ENCODE measurements at places on chromosomes 11 and 22.

GRCh38 chr22:45376009-45376408 is 37.4 kb downstream of the SMC1B start:
- no peak for DNase-seq

DNA sequence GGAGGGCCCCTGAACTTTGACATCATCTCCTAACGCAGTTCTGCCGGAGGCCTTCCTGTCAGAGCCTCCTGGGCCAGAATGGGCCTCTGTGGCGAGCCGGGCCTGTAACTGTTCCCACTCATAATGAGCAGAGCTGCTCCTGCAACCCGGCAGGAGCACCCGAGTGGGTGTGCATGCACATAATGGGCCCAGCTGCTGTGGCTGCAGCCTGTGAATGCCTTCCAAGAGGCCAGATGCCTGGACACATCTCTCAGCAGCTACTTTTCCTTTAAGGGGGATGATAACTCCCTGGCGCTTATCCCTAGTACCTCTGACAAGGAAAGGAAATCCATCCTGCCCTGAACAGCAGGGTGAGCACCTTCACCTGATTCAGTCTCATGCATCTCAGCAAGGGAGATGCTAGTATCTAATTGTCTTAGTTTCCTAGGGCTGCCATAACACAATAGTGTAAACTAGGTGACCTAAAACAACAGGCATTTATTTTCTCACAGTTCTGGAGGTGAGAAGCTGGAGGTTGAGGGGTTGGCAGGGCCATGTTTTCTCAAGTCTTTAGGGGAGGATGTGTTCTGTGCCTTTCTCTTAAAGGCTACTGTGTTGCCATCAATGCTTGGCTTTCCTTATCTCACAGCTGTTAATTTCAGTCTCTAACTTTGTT is 120.5 kb downstream of the TEAD1 start:
- no peak for DNase-seq

DNA sequence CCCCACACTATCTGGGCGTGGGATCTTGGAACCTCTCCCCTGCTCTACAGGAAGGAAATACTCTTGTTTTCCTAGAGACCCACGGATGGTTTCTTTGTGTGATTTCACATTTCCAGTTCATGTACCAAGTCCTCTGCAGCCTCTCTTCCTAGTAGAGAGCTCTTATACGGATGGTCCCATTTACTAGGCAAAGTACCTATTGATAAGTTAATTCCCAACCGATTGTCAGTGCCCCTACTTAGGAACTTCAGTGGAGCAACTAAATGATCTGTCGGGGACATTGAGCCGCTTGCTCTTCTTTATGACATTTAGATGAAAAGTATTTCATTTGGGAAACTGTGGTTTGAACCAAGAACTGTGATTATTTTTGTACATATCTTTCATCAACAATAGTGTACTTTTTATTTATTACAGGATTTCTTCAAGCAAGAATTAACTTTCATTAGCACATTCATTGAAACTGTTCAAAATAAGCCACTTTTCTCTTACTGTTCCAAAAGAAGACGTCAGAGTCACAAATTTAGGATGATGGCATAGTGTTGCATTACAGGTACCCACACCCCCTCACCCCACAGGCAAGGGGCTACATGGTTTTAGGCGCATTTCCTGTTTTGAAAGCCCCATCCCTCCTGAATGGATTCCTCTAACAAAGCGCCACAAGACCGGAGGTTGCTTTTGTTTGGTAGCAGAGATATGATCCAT is 34.2 kb downstream of the ELMOD1 start:
- DNase-seq: no peak

DNA sequence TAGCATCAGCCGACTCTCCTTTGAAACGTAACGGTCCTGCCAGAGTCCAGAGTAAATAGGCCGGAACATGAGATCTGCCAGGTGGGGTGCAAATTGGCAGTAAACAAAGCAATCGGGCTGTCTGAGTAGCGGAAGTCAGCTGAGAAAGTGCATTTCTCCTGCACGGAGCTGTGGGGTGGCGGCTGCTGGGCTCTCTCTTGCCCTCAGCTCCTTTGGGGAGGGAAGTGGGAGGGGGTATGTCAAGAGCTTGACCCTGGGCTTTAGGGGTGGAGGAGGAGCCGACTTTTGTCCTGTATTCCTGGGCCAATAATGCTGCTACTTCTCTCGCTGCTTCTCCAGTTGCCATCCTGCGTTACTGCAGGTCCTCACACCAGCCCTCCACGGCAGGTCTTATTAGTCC is 11.6 kb downstream of the GRIK4 start:
- DNase-seq: peak; percentile 48

DNA sequence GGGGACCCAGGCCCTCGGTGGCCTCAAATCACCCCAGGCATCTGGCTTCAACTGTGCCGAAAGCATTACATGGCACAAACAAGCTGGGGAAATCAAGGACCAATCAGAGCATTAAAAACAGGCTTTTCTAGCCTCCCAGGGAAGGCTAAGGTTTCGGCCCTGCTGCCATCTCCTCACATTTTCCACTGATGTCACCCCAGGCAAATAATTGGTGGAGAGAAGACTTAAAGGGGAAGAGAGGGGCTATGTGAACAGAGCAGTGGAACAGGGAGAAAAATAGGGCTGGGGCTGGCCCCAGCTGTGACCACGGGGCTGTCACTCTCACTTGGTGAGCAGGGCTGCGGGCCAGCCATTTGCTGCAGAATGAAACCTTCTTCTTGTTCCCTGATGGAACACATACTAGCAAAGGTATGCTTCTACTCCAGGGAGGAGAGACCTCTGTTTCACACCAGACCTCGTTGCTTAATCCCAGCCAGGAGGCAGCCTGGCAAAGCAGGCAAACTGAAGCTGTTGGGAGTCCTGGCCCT is 581.3 kb downstream of the SOX6 start:
- no peak for DNase-seq

DNA sequence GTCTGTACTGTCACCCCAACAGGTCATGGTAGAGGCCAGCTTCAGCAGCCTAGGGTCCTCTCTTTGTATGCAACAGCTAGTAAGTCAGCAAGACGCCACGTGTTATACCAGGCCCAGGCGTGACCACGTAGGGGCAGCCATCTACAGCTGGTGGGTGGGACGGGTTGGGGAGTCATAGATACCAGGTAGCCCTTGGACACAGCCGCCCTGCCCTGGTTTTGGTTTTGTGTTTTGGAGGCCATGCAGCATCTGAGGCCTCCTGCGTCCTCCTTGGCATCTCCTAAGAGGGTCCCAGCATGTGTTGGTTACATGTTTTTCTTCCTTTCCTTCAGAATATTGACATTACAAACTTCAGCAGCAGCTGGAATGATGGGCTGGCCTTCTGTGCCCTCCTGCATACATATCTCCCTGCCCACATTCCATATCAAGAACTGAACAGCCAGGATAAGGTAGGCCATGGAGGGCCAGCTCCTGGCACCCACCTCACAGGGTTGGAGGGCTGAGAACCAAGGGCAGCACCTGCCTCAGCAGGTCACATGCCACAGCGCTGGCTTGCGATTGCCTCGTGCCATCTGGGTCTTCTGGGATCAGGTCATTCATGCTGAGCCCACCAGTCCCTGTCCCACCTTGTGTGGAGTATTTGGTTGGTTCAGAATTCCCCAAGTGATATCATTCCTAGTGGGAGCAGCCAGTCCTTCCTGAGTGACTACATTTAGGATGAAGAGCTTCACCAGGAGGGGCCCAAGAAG is 16.0 kb upstream of the ADORA2A start:
- DNase-seq: no peak

DNA sequence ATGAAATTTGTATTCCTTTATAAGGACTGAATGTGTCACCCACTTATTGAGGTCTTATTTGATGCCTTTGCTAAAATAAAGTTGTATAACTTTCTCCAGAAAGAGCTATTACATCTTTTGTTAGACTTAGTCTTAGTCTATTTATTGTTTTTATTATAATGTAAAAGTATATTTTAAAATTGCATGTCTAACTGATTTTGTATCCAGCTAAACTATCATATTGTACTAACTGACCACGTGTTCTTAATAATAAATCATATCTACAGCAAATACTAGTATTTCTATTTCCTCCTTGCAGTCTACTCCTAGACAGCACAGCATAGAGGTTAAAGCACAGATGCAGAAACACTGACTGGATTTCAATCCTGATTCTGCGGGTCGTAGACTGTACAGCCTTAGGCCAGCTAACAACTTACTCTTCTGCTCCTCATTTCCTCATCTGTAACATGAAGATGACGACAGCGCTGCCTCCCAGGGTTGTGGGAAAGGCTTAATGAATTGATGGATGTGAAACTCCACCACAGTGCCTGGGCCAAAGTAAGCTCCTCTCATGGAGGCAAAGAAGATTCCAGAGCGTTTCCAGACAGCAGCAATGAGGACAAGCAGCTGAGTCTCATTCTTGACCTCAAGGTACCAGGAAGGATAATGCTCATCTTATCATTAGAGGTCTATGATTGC is 13.2 kb downstream of the IFITM10 start:
- no peak for DNase-seq

DNA sequence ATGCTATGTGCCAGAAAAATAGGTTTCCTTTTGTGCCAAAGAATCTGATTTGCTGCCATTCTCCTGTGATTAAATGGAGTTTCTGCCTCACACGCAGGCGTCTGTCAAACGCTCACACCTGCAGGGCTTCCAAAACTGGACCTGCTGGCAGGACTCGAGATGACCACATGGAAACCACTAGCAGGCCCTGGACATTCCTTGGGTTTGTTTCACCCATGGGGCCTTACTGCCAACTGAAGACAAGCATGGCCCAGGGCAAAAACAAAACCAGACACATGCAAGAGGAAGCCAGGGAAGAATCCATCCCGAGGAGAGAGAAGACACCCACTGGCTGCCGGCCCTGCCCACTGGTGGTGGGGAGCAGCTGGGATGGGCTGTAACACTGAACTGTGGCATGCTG is 55.9 kb upstream of the MN1 start:
- DNase-seq: no peak

GRCh38 chr11:112016088-112016764 is 9.0 kb upstream of the DLAT start:
- no peak for DNase-seq

DNA sequence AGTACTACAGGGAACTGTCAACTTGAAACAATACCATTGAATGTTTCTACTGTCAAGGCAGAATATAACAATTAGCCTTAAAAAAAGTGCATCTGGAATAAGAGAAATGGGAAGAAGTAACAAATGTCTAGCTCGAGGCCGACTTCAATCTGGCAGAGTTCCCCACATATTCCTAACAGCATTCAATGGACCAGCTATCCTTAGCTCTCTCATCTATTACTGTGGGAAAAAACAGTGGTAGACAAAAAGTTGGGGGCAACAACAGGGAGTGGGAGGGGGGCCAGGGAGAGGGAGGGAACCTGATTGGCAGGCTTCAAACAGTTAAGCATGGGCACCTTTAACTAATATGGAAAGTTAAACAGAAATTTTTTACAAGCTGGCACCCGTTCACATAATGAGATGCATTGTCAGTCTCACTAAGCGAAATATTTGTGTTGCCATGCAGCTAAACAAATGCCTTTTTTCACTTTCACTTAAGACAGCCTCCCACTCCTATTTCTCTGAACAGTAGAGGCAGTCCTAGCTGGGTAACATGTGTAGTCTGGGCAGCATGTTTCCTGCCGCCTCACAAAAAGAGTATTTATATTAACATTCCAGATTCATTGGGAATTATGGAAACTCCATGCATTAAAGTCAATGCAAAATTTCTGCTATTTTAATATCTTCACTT is 62.2 kb upstream of the SOX6 start:
- DNase-seq: no peak

- no peak for DNase-seq
Measured at GRCh38 chr11:118277312-118277711, 13.2 kb upstream of the MPZL2 start.

DNA sequence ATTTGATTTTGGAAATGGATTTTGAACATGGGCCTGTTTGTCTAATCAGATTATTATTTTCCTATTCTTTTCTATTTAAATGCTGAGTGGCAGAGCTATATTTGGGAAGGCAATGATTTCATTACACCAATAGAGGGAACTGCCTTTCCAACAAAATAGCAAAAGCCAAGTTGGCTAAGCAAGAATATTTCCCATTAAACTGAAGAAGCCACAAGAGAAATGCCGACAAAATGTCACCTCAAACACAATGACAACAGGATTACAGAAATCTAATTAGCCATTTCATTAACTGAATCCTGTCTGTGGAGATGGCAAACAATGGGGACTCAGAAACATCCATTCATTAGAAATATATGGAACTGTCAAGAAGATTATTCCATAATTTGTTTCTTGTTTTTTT is 1593.1 kb upstream of the RAG2 start:
- DNase-seq: no peak

DNA sequence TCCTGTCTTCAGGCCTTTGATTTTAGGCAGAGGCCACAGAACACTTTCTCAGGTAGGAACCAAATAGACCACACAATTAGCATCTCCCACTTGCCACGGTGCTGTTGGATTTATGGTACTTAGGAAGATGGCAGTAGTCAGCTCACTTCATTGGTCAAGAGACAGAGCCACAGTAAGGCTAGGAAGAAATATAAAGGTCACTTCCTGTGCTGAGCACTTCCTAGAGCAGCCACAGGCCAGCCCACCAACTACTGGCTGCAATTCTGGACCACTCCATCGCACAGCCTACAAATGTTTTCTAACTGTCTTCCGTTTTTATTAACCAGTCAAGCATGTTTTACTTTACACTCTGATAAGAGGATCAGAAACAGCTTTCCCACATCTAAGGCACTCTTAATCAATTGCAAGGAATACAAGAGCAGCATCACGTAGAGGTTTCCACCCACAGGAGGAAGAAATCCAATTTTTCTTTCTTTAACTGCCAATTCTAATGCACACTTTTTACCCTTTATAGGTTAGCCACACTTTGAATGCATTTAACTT is 54.7 kb downstream of the ABTB2 start:
- no peak for DNase-seq

- DNase-seq: no peak
Measured at GRCh38 chr11:117409511-117409910, 81.9 kb downstream of the CEP164 start.

GRCh38 chr22:48602805-48603518 is 1224.7 kb downstream of the BRD1 start:
- DNase-seq: no peak

DNA sequence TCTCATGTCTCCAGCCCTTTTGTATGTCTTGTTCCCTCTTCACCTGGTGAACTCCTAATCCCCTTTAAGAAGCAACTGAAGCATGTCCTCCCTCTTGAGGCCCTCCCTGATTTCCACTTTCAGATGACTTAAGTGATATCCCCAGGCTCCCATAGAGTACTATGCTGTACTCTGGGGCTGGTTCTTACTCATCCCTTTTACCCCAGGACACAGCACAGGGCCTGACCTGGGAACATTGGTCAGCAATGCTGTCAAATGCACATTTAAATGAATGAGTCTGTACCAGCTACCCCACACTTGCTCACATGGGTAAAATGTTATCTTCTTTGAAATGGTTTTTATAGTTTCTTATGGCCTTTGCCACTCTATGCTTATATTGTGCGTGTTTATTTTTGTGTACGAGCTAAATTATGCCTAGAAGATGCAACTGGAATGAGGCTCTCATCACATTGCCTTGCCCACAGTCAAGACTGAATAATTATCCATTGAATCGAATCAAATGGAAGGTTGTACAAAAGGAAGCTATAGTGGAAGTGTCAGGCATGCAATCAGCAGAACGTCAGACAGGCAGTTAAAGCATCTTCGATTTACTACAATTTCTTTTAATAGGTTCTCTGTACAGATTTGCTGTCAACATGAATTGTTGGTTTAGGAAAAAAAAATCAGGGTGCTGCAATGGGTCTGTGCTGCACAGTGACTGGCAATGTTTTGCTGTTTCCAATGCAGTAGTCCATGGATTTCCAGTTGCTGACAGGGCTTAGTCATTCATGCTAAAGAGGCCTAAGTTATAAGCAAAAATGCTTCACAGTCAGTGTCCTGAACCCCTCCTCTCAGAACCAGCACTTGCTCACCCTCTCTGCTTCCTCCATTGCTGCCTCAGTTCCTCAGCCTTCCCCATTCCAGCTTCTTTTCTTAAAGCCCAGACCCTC is 79.5 kb downstream of the PARVA start:
- no peak for DNase-seq

- no peak for DNase-seq
Measured at GRCh38 chr11:33772300-33772699, 2.0 kb downstream of the FBXO3 start.
